ENCODE measurements at places on chromosomes 11 and 22. TPM values are rescaled to one million over a fixed set of nuclear protein-coding genes. Genes with fewer than 3 reads are reported as not detected.

DNA sequence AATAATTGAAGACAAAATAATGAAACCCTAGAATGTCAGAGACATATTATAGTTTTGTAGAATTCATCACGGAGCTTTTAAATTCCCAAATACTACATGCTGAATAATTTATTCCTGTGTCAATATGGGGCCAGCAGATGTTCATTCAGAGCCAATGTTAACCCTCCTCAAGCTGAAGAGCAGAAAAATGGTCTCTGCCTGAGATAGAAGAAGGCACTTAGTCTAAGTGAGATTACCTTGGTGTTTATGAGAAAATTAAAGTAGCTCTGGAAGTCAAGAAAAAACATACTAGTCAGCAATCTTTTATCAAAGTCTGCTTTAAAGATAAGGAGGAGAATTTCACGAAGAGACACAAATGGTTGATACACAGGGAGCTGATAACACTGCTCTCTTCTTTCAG, 328.2 kb downstream of the TTC28 start:
- DNase-seq: no peak

SYT9 gene
- total RNA-seq: 0.14 TPM

- no peak for DNase-seq
Observed at GRCh38 chr11:102295045-102295444, 22.2 kb upstream of the BIRC3 start.

DNA sequence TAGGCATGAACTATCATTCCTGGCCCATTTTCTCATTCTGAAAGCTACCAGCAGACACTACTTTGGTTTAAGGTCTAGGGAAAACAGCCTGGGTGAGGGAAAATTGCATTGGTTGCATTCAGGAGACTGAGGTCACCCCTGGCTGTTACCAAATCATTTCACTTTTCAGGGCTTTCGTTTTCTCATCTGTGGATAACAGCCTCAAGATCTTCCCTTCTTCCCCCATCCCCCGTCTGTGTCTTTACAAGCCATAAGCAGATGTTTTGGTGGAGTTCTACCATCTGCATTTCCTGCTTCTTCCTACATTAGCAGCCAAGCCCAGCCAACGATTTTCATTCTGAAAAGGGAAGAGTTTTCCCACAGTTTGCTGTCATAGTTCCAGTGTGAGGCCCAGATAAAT, 130.4 kb downstream of the HIPK3 start:
- no peak for DNase-seq

- no peak for DNase-seq
Observed at GRCh38 chr11:108818971-108819370, 154.1 kb downstream of the DDX10 start.

DNA sequence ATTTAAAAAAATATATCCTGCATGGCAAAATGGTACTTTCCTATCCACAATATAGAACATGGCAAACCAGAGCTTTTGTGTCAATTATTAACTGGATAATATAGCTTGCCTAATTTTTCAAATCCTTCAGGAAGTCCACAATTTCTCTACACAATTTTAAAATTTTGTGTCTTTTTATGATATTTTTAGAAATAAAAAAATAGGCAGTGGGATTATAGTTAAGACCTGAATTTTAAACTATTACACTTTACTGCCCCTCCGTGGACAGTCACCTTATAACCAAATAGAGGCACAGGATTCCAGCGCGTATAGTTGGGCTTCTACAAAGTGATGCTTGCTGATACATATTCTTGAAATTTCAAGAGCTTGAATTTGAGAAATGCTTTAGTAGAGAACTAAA, 2.1 kb upstream of the DMC1 start:
- no peak for DNase-seq

TOMT gene
- not detected for total RNA-seq

SMC1B gene
- not detected for total RNA-seq

- DNase-seq: no peak
Observed at GRCh38 chr11:118948000-118948399, 8.1 kb upstream of the UPK2 start.

SGSM1 gene
- total RNA-seq: 7.5 TPM

- DNase-seq: no peak
Observed at GRCh38 chr11:68173926-68174325, 39.2 kb downstream of the KMT5B start.

GRCh38 chr11:125872138-125872491, 15.4 kb upstream of the HYLS1 start:
- DNase-seq: no peak

SLC6A5 gene
- not detected for total RNA-seq

DEPDC7 gene
- 0.59 TPM for total RNA-seq

DNA sequence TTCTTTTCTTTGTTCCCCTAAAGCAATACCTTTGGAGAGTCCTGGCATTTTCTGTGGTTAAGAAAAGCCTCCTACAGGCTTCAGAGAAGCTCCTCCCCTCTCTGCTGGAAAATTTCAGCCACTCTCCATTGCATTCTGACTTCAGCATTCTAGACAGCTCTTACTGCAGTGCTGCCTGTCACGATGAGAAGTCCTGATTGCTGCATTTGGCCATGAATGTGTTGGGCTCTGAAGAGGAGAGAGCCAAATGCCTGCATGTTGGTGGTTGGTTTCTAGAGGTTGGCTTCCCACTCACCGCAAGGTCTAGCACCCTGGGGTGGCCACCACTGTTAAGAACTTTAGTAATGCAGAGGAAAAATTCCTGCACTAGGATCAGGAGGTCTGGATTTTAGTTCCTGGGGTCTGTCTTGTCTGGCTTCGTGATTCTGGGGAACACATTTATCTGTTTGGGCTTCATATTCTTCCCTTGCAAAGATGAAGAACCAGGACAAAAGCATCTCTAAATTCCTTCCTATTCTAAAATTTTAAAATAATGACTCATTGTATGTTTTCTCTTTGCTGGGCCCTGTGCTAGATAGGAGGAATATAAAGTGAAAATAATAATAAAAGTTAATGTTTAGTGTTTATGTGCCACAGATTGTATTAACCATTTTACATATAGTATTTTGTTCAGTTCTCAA, 38.1 kb downstream of the COA4 start:
- DNase-seq: no peak

- no peak for DNase-seq
Observed at GRCh38 chr11:72856551-72857345, 42.5 kb downstream of the ATG16L2 start.

RIMBP3B gene
- total RNA-seq: 0.07 TPM

SLC22A9 gene
- total RNA-seq: not detected

DNA sequence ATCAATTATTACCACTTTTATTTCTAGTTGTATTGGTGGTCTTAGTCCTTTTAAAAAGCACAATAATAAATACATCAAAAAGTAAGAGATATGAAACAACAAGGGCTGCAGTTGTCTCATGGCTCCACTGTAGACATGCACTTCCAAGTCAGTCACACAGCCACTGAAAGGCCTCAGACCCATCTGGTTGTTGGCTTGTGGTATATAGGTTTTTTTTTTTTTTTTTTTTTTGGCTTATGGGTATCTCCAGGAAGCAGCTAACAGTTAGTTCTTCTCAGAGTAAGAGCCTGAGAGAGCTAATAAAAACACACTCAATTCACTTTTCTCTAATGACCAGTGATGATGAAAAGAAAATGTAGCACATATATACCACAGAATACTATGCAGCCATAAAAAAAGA, 6.0 kb upstream of the OR52E6 start:
- no peak for DNase-seq

DNA sequence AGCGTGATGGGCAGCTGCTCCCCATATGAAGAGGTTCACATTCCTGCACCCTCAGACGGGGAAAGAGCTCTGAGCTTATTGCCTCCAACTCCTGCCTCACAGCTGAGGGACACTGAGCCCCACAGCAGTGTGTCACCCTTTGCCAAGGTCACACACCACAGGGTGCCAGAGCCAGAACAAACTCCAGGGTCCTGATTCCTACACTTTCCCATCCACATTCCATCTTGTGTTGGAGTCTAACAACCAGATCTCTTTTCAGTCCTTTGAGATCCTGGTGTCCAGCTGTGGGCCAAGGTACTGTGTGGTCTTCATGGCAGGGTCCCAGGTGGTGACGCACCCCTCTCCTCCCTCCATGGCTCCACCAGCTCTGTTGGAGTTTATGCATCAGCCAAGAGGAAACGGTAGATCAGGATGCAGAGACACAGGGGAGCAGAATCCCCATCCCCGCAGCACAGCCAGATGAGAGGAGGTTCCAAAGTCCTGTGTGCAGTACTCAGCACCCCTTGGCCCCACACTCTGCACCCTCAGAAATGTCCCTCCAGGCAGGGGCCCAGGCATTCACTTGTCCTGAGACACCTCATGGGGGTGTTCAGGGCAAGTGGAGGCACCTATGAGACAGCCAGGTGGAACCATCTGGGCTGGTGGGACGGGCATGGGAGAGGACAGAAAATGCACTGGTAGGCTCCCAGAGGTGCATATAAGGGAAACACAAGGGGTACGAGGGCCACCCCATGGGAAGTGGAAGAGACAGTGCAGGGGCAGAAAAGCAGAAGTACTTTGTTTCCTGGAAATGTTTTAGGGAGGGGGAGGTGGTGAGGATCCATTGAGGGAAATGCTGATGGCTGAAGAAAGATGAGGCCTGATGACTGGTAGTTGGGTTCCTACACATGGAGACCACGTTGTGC, 32.6 kb upstream of the GNAZ start:
- DNase-seq: no peak

PDGFB gene
- total RNA-seq: 9.9 TPM

TLCD5 gene
- total RNA-seq: 8.7 TPM

Data from heart right ventricle (tissue), 16 donors.